Occipital lobe (tissue), 3 donors: ENCODE measurements at places on chromosomes 5 and 9. TPM values are rescaled to one million over a fixed set of nuclear protein-coding genes. Genes with fewer than 3 reads are reported as not detected.

DNA sequence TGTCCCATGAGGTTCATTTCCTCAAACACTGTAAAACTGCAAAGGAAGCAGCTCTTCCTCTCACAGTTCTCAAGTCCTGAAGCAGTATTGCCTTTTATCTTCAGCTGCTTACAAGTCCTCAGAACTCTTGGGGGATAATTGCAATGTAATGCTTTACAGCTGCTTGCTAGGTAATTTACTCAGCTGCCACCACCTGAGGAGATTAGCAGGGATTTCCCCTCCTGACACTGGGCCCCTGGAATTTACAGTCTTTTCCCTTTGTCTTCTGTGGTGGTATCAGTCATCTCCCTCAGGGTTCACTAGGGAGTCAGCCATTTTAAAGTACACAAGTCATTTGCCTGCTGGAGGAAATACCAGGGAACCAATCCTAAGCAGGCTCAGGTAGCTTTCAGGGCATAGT lies 754.3 kb upstream of the GRAMD2B start:
- DNase-seq = no peak

- DNase-seq = no peak
Observed at GRCh38 chr5:166862581-166862980, 1428.9 kb upstream of the WWC1 start.

- DNase-seq = no peak
Observed at GRCh38 chr5:103211576-103212561, 46.7 kb upstream of the MACIR start.

GRCh38 chr9:125850763-125851162 lies 103.6 kb downstream of the PBX3 start:
- DNase-seq = no peak

Gene PCDHGB2
- total RNA-seq = 8.3 TPM
